ENCODE measurements at places on chromosomes 16 and 17.

- no peak for DNase-seq
Measured at GRCh38 chr17:62967205-62967529, 1.1 kb downstream of the TANC2 start.

DNA sequence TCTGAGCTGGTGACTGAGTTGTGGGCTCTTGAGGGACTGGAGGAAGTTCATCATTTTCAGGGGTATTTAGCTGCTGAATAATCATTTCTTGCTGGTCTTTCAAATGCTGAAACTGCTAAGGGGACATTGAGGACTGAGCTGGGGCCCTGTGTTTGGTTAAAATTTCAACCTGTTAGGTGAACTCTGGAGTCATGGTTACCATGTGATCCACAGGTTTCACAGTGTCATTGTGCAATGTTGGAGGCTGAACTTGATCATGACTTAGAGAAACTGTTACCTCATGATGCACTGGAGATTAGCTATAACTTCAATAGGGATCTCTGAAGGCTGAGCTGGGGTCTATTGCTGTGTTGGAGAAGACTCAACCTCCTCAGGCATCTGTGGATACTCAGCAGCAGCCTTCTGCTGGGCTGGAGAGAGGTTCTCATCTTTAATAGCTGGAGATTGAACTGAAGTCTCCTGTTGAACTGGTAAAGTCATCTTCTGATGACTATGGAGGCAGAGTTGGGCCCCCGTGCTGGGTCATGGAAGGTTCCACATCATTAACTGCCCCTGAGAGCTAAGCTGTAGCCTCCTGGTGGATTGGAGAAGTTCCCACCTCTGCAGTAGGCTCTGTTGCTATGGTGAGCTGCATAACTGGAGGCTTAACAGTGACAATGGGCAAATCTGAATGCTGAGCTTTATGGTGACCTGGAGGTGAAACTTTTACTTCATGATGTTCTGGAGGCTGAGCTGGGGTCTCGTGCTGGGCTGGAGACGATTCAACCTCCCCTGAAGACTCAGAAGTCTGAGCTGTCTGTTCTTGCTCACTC is 15.2 kb downstream of the RDM1 start:
- no peak for DNase-seq

DNA sequence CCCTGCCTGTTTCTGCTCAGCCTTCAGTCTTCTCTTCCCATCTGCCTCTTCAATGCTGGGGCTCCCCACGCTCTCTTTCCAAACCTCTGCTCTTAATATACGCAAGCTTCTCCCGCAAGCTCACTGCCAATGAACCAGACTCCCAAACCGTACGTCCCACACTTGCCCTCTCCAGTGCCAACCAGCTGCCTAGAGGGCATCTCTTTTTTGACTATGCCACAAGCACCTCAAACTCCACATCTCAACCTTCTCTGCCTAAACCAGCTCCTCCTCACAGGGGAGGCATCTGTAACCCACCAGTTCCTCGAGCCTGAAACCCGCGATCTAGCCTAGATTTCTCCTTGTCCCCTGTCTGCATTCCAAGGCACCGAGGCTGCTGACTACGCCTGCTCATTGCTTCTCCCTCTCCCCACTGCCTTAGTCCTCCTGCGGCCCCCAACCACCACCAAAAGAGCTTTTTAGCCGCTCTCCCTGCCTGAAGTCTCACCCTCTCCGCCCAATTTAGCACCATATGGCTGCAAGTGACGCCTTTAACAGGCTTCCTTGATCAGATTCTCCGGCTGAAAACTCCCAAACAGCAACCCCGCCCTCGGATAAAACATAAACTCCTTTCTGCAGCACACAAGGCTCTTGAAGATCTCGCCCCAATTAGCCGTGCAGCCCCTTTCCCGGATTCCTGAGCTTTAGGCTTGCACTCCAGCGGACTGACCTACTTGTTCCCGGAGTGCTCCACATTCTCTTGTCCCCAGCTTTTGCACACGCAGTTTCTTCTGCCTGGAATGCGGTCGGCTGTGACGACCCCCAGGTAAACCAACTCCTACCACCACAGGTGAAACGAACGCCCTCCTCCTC is 1.5 kb downstream of the GGA2 start:
- DNase-seq: peak; percentile 50

DNA sequence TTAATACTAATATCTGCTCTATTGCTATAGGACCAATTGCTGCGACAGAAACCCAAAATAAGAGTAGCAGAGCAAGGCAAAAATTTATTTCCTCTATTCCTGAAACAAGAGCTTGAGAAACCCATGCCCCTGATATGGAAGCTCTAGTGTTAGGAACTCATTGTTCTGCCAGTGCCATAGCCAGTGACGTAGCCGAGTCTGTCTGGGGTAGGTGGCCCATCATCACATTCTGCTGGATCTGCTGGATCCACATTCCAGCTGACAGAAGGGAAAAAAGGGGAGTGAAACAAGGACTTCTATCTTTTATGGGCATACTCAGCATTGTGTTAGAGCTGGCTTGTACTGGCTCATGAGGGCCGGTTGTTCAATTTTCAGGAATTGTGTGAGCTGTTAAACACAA is 248.9 kb upstream of the MON1B start:
- no peak for DNase-seq

GRCh38 chr16:47731252-47731651 is 270.1 kb downstream of the PHKB start:
- no peak for DNase-seq

Measured in NCI-H524 treated with DMSO at 0.1 percent for 48 hours (cell line).